ENCODE measurements at places on chromosomes 3 and 15.

DNA sequence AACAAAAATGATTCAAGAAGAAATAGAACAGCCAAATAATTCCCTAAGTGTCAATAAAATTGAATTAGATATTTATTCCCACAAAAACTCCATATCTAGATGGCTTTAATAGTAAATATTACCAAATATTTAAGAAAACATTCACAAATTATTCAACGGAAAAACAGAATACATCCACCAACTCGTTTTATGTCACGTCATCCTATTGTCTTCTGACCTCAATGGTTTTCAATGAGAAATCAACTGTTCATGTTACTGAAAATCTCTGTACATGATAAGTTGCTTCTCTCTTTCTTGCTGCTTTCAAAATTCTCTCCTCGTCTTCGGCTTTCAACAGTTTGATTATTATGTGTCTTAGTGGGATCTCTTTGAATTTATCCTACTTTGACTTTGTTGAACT, 17.1 kb upstream of the FBXL2 start:
- no peak for DNase-seq

GRCh38 chr15:82751308-82751707, 41.6 kb upstream of the AP3B2 start:
- DNase-seq: no peak

DNA sequence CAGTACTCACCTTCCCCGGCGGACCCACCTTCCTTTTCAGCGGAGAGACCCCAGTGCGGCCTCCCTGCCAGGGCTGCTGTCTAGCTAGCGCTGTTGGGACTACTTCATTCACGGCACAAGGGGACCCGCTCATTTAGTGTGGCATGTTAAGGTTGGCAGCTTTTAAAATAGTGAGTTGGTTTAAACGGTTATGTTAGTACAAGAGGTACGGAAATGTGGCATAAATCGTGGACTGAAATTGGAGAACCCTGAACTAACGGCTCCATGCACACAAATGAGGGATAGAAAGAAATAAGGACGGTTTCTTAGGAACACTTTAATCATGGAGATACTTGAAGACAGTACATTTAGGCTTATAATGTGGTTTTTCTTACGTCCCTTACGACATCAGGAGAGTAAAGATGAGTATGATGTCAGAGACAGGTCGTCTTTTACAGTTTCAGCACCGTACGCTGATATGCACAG, 752 bp downstream of the CEP63 start:
- no peak for DNase-seq

GRCh38 chr3:124277144-124277890, 285.4 kb upstream of the ROPN1 start:
- DNase-seq: no peak

DNA sequence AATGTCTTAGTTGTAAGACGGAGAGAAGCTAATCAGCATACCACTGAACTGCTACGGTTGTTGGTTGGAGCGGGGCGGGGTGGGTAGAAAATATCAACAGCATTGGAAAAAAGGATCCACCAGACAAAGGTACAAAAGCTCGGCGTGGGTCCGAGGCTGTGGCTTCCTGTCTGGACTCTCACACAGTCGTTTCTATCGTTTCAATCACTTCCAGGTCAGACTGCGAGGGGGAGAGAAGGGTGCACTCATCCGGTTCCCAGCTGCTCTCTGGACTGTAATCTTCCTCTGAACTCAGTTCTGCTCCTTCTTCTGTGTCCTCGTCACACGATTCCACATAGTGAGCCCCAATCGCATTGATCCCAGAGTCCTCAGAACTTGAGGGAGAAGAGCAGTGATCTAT, 70.0 kb downstream of the C3orf70 start:
- DNase-seq: no peak
